ENCODE measurements at places on chromosomes 1 and 21.

- DNase-seq = peak; percentile 21
Observed at GRCh38 chr1:96559181-96559580, 162.4 kb upstream of the PTBP2 start.

- peak; percentile 66 for DNase-seq
Observed at GRCh38 chr1:38055398-38055797, 8.8 kb upstream of the POU3F1 start.

DNA sequence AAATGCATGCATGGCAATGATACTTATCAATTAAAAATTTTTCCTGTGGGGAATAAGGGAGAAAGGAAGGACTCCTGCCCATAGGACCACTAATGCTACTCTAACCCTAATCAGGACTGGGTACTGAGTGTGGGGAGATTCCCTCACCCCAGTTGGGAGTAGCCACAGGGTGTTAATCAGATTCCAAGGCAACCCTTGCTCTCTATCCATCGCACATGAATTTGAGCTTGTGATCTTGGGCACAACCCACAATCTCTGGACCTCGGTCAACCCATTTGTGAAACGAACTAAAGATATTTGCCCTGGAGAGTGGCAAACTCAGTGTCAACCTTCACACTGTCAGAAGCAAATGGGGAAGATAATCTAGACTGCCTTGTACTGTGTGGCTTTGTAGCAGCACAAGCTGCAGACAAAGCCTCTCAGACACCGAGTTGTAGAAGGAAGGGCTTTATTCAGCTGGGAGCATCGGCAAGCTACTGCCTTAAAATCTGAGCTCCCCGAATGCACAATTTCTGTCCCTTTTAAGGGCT, 69.5 kb downstream of the SERINC2 start:
- DNase-seq = no peak

DNA sequence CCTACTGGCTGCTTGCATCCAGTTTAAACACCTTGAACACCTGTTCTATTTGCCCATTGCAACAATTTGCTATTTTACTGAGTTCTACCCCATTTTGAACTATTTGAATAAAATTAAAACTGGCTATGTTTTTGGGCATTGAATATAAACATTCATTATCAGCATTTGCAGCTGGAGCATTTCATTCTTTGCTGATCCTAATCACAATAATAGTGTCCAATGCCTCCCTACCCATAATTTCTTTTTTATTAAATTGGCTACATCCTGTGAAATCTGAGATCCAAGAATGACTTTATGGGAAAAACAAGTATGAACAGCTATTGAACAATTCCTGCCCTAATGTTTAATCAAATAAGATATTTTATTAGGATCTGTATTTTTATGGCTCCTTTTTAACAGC, 447.9 kb downstream of the PLA2G4A start:
- no peak for DNase-seq

All from HCEC 1CT (cell line).